NCI-H1930 (cell line): ENCODE measurements at places on chromosomes 1 and 21.

DNA sequence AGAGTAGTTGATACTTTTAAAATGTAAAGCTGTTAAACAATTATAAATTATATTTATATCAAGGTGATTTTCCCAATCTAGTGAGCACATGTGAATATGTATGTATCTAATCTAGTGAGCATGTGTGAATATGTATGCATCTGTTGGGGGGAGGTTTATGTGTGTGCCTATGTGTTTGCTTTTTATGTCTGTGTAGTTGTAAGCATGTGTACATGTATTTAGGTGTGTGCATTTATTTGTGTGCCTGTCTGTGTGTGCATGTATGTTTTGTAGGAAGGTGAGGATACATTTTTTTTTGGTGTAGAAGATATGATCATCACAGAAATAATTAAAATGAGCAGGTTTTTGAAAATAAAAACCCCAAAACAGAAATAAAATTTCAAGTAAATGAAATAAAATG lies 318.9 kb upstream of the CHRM3 start:
- DNase-seq, result no peak

DNA sequence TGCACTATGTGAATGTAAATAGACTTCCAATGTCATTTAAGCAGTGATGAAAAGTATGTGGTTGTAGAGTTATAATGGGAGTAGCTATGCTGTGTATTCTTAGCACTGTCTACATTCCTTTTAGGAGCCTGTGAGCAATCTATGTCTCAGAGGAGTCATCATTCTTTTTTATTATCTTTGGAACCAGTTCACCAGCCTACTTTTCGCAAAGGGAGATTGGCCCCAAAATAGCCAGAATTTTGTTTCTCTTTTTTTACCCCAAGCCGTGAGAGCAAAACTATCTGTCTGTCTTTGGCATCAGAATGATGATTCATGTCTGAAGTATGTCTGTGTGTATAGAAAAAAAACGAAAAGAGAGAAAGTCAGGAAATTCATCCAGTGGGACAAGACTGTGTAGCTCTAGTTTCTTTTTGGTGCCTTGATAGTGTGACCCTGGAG lies 44.2 kb downstream of the OSBPL9 start:
- no peak for DNase-seq

GRCh38 chr21:35583566-35584216 lies 476.6 kb downstream of the SETD4 start:
- DNase-seq, result no peak

DNA sequence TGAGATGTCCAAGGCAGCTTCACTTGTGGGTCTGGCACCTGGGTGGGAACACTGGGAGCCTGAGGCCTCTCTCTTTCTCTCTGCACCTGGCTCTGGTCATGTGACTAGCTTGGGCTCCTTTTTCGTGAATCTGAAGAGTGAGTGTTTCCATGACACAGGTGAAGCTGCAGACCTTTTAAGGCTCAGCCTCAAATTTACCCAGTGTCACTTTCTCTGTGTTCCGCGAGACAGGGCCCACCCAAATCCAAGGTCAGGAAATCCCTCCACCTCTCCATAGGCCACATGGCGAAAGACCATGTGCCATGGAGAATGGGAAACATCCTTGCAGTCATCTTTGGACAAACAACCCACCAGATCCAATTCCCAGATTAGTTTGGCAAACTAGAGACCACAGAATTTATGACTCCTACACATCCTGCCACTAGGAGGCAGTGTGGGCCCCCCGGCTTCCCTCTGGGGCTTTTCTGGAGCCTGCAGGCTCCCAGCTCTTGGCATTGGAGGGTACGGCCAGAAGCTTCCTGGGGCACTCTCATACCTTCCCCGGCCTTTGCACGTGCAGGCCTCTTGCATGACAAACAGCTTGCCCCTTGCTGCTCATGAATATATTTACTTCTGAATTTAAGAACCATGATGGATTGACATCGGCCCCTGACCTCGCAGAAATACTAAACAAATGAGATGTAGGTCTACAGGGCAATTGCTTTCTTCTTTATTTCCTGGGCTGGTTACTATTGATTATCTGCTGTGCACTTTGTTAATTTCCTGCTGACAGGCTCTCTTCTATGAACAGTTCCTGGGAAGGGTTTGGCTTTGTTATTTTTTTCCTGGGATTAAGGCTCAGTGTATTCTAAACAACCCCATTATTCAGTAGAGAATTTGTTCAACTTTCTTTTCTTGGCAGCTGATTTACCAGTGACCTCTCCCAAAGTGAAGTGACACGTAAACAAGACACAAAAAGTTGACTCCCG lies 180.7 kb downstream of the KAZN start:
- no peak for DNase-seq

GRCh38 chr1:83689921-83690868 lies 308.7 kb downstream of the TTLL7 start:
- no peak for DNase-seq

DNA sequence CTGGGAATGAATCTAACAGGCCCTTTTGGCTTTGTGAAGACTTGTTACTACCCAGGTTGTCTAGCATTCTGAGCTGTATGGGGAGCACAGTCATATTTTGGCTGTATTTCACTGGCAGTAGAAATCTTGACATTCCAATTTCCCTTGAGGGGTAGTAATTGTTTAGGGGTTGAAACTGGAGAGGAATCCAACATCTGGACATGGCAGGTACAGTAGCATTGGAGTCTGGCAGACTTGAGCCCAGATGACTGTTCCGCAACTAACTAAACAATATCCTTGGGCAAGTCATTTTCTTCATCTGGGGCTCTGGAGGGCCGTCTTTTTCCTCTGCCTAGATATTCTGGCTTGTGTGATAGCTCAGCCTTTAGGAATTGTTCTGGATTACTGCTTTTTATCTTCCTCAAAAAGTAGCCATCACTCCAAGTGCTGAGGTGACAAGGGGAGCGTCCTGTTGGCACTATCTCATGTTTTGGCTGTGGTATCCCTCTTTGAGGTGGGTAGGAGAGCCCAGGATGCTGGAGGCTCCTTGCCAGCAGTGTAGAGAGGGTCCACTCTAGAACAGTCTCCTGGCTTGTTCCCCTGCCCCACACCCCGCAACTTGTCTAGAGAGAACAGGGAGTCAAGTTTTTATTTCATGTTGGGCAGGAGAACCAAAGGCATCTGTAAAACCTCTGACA lies 22.7 kb upstream of the NBL1 start:
- no peak for DNase-seq

DNA sequence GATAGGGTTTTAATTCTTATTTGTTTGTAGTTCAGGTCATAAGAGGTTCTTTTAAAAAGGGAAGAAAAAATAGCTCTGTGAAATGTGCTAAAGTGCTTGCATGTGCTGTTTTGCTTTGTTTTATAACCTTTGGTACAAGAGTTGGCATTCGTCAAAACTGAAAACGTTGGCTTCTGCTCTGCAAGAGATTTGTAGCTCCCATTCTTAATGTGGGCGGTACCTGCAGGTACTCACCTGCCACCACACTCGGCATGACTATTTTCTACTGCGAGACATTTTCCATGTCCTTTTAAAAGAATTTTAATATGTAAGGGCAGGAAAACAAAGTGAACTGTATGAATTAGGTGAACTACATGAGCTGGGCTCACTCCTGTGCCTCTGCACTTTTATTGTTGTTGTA lies 92.6 kb downstream of the ADARB1 start:
- no peak for DNase-seq

DNA sequence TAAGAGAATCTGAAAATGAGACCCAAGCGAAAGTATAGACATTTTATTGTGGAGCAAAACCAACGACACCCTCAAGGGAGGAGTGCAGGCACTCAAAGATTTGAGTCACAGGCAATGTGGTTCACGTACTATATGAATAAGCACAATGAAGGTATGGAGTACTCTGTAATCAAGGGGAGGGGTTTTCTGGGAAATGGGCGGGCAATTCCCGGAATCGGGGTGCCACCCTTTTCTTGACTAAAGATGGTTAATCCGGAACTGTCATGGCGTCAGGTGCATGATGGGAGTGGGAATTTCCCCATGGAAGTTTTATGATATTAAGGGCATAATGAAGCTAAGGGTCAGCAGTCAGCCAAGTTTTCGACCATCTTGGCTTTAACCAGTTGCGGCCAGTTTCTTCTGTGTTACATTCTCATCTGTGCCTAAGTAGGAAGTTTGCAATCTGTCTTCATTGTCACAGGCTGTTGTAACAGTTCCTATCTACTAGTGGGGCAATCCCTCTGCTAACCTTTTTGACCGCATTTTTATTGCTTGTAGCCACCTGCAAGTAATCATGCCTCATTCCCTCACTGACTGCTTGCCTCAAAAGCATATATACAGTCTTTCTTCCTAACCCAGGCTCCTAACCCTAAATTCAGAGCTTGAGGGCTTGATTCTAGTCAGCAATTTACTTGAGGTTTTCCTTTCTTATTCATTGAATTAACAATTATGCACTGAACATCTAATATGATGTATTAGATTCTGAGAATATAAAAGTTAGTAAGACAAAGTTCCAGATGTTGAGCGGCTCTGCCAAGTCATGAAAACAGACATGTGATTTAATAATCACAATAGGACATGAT lies 775 bp upstream of the AIM2 start:
- DNase-seq, result no peak

DNA sequence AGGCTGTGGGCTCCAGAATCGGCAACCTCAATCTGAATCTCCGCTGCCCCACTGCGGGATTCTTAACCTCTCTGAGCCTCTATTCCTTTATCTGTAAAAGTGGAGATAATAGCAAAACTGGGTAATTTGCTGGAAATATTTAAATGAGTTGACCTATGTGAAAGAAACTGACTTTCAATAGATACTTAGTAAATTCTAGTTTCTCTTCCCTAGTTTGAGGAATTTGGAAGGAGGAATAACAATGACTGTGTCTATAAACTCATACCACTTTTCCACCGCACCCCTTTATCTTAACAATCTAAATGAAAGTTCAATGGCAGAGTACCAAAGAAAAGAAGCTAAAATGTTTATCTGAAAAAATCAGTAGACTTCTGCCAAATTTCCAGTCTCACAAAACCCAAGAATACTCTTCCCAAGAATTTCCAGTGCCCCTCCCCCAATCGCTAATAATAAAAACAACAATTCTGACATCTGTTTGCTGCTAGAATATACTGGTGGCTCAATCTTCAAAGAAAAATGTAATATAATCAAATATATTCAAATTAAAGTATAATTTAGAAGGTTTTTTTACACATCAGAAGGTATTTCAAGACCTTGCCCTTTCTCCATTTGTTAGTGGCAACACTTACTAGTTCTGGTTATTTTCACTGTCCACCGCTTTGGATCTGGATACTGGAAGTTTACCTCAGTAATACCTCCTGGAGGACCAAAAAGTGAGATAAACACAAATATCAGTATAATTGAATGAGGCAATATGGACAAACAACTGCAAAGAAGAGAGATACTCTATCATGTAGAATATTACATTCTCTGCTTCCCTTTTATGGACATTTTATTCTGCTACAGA lies 171.2 kb downstream of the LTN1 start:
- no peak for DNase-seq

DNA sequence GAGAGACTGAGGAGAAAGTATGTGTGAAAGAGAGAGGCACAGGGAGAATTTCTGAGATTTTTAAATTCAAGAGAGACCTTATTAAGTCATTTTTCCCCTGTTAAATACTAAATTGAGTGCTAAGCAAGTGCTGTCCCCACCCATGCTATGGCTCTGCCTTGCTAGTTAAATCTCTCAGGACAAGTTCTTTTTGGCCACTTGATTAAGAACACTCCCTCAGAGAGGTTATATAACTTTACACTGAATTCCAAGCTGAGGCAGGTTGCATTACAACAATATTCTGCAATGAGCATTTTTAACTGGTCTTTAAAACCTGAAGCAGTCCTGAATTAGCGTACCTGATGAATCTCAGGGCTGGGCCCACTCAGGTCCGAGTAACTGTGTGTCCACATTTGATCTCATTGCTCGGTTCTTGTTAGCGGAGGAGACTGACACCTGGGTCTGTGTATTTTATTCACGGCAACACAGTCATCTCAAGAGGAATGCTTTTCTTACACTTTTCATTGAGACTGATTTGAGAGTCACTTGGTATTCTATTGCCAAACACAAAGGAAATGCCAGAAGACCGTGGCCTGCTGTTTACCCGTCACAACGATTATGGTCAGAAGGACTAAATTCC lies 187.6 kb upstream of the ST6GALNAC5 start:
- no peak for DNase-seq

DNA sequence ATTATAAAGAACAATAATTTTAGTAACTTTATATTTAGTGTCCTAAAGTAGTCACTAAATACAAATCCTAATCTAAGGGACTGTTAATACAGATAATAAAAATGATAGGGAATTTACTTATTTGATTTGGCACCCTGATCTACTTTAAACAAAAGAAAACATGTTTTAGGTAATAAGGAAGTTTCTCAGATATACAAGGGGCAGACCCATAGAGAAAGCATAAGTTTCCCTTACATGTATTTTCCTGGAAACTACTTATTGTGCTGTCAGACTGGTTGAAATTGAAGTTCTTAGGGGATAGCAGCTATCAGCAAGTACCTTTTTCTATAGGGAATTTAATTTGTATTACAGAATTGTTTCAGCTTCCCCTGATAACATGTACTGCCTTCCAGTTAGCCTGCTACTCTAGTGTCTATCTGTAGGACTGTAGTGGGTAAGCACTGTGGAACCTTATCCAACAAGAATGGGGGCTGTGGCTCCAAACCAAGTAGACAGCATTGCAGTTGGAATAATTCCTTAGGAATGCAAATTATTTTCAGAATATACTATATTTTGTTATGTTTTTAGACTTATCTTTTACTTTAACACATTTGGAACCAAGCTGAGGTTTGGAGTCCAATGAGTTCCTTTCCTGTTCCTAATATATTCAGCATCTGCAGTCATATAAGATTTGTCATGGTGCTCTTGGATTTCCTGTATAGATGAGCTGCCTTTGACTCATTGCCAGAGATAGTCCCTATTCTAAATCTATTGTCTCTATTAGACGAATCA lies 14.7 kb downstream of the MSH4 start:
- DNase-seq, result no peak

- DNase-seq, result no peak
Observed at GRCh38 chr1:113692342-113692741, 66.9 kb downstream of the PHTF1 start.

DNA sequence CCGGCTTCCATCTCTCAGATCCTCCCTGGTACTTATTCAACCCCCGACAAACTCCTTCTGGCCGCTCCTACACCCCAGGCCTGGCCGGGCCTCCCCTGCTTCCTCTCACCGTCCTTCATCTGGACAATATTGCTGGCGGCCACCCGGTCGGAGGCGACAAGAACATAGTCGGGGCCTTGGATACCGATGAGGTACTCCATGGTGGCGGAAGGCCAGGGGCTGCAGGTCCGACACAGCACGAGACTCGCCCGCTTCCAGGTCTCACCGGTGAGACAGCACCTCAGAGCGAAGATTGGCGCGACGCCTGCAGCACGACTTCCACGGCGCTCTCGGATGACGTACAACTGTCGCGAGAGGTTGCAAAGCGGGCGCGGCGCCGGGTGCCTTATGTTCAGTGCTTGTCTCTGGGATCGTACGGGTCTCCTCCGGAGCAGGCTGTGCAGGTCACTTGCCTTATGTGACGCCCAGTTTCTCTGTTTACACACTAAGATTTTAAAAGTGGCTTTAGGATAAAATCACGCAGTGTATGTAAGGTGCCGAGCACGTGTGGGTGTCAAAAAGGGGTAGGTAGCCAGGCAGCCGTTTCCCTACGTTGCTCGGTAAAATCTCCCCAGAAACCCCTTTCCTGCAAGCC lies at the start of gene PSMB2:
TSS of gene PSMB2 (minus strand) at position 294 of the 634 bp plus-strand sequence. CDS start at position 200, 94 bp downstream.
- DNase-seq, result peak; percentile 93
